ENCODE measurements at places on chromosomes 2 and 18. TPM values are rescaled to one million over a fixed set of nuclear protein-coding genes. Genes with fewer than 3 reads are reported as not detected.

GRCh38 chr2:26067980-26068507 lies 34.2 kb downstream of the RAB10 start:
- DNase-seq, result no peak

- no peak for DNase-seq
Measured at GRCh38 chr2:139170406-139170805, 390.2 kb upstream of the NXPH2 start.

DNA sequence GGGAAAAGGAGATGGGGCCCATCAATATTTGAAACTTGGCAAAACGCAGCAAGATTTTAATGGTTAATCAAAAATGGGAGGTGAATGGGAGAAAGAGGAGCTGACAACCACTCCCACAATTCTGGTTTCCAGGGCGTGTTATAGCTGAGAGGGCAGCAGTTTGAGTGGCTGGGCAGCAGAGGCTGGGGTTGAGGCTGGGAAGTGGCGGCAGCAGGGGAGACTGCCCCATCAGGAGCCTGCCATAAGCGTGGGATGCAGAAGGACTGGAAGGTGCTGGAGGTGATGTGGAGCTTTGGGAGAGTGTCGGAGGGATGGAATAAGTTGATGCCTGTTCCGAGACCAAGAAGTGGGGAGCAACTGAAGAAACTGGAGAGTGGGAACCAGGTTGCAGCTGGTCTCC lies 48.9 kb upstream of the SH3RF3 start:
- no peak for DNase-seq

DNA sequence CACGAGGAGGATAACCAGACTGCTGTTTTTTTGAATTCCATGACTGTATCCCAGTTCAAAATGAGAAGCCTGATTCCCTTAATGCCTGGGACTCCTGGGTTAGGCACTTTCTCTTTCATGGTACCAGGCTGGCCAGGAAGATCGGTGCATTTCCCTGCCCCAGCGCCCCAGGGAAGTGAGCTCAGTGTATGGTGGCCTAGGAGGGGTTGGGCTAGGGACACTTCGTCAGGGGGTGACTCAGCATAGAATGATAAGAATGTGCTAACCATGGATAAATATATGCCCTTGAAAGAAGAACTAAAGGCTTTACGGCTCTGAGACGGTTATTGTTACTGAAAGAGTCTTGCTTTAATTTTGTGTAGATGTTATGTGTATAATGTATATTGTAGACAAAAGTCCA lies 27.5 kb upstream of the FAM237A start:
- DNase-seq, result peak; percentile 93

GRCh38 chr2:231597014-231597611 lies 4.4 kb downstream of the TEX44 start:
- no peak for DNase-seq

DNA sequence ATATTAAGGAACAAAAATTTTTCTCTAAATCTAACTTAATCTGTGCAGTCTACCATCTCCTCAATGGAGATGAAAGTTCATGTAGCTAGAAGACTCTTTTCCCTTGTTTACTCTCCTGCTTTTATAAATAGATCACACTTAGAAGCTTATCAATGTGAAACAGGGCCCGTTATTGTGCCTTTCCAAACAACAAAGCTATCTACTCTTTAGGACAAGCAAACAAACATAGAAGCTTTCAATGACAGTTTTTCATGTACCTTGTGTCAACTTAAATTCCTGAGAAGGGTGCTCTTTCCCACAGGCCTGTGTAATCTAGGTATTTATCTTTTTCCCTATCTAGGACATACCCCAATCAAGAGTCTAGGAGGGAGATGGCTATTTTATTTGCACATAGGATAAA lies 247.8 kb upstream of the CWC22 start:
- DNase-seq, result no peak

DNA sequence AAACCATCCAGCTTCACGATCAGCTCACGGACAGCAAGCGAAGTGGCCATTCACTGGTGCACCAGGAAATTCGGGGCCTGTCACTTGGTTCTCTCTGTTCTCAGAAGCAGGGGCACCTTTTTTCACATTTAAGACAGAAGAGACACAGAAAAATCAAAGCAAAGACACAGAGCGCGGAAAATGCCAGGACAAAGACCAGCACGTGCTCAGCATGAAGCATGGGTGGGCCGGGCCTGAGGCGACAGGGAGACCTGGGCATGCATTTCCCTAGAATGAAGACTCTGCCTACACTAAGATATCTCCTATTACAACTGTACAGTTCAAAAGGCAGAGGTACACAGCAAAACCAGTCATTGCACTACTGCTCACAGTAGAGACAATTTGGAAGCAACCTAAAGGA lies 117.4 kb upstream of the ID2 start:
- no peak for DNase-seq

GRCh38 chr2:124485659-124486058 lies 460.6 kb downstream of the CNTNAP5 start:
- DNase-seq, result no peak

DNA sequence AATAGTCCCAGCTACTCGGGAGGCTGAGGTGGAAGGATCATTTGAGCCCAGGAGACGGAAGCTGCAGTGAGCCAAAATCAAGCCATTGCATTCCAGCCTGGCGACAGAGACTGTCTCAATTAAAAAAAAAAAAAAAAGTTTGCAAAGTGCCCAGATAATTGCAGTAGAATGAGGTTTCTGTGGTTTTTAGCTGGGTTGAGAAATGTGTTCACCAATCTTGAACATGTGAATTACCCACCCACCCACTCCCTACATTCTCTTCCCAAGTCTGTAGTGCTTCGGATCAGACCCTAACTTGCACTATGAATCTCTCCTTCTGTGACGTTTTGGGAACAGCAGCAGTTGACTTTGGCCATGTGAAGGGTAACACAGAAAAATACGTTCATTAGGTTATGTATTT lies 247.3 kb downstream of the PTGR3 start:
- no peak for DNase-seq

GRCh38 chr2:159186462-159186861 lies 100.0 kb downstream of the WDSUB1 start:
- DNase-seq, result no peak

DNA sequence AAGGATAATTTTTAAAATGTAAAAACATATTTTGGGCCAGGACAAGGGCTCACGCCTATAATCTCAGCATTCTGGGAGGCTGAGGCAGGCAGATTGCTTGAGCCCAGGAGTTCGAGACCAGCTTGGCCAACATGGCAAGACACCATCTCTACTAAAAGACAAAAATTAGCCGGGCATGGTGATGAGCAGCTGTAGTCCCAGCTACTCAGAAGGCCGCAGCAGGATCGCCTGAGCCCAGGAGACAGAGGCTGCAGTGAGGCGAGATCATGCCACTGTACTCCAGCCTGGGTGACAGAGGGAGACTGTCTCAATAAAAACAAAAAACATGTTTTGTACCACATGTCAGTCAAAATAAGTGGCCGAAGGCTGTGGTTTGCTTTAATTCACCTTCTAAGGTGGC lies 122.5 kb downstream of the HDAC4 start:
- no peak for DNase-seq

- no peak for DNase-seq
Measured at GRCh38 chr2:212117926-212118325, 420.7 kb downstream of the ERBB4 start.

DNA sequence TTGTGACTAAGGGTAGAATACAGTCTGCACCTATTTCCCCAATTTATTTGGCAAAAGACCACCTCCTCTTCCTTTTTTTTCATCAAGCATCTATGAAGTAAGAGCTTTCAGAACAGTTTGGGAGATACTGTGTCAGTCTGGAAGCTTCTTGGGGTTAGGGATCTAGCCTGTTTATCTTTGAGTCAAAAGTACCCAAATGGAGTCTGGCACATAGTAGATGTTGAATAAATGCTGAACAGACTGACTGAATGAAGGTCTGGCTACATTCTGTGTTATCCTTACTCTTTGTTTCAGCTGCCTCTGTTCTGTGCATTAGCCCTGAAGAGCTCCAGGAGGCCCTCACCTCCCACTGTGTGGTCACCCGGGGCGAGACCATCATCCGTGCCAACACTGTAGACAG lies 223.2 kb downstream of the MYO3B start:
- no peak for DNase-seq

- DNase-seq, result no peak
Measured at GRCh38 chr2:46955764-46956163, 40.2 kb upstream of the MCFD2 start.

DNA sequence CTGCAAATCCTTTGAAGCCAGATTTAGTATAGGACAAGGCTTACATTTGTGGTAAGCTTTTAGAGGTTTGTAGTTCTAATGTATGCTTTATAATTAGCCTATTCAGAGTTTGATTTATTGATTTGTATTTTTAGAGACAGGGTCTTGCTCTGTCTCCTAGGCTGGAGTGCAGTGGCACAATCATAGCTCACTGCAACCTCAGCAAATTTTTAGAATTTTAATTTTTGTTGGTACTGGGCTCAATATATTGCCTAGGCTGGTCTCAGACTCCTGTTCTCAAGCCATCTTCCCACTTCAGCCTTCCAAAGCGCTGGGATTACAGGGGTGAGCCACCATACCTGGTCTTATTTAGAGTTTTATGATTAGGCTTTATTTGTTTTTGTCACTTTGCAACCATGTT lies 4.5 kb downstream of the KCNJ13 start:
- DNase-seq, result no peak

- DNase-seq, result peak; percentile 71
Measured at GRCh38 chr2:191566344-191566743, 111.6 kb upstream of the NABP1 start.

DNA sequence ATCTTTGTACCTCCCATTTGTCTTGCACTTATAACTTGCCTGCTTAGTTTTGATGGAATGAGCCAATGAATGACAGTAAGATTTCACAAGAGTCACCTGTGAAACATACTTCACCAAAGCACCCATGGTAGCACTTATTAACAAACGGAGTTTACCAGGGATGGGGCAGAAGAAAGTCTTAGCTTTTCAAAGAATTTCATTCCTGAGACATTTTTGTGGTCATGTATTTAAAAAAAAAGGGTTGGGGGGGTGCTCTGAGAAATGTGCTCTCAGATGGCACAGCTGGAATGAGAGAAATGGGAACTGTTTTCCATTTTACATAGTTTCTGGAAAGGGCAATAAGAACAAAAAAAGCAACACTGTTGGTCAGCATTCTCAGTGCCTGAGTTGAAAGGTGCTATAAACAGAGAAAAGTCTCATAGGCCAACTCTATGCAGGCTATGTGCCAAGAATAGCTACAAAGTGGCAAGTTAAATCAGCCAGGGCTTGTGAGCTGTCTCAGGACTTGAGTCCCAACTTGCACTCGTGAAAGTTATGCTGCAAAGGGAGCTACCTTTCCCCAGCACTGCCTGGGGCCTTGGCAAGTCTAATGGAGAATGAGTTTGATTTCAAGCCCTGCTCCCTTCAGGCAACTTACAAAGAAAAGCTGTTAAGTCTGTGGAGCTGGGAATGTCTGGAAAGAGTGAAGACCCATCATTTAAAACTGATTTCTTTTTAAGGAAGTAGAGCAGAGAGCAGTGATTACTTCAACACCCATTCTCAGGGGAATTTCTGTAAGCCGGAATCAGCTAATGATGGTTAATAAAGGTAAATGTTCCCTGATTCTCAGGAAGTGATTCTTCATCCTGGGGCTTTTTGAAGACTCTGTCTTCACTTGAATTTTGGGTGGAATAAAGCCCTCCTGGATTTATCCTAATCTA lies 170.6 kb downstream of the SLC8A1 start:
- DNase-seq, result peak; percentile 67

The GPR75 gene
- 1.3 TPM for total RNA-seq

The IGFBP5 gene
- 4.4 TPM for total RNA-seq

The CRYGC gene
- total RNA-seq, result not detected

The EMILIN2 gene
- 1.7 TPM for total RNA-seq

The TUBA3E gene
- not detected for total RNA-seq

The TTN gene
- total RNA-seq, result 0.02 TPM

The LRP1B gene
- 0.03 TPM for total RNA-seq

The SPC25 gene
- 98.4 TPM for total RNA-seq

The KIF1A gene
- total RNA-seq, result 4.1 TPM

The FAM98A gene
- total RNA-seq, result 34.5 TPM

The TSPYL6 gene
- total RNA-seq, result not detected

Measured in A172 (cell line).